RCC 7860 (cell line): ENCODE measurements at places on chromosomes 13 and 19.

DNA sequence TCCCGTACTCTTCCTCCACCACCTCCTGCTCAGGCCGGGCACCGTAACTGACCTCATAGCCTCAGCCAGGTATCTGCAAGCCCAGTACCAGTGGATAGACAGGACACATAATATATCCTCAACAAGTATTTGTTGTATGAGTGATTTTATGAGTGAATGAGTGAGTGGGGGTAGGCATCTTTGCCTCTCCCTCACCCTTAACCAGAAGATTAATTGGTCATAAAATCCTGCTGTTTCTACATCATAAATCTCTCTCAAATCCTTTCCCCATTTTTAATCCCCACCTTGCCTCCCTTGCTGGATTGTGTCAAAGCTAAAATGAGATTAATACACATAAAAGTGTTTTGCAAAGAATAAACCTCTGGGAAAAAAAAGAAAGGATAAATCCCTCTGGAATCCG lies 44.4 kb upstream of the HMGB1 start:
- no peak for DNase-seq

DNA sequence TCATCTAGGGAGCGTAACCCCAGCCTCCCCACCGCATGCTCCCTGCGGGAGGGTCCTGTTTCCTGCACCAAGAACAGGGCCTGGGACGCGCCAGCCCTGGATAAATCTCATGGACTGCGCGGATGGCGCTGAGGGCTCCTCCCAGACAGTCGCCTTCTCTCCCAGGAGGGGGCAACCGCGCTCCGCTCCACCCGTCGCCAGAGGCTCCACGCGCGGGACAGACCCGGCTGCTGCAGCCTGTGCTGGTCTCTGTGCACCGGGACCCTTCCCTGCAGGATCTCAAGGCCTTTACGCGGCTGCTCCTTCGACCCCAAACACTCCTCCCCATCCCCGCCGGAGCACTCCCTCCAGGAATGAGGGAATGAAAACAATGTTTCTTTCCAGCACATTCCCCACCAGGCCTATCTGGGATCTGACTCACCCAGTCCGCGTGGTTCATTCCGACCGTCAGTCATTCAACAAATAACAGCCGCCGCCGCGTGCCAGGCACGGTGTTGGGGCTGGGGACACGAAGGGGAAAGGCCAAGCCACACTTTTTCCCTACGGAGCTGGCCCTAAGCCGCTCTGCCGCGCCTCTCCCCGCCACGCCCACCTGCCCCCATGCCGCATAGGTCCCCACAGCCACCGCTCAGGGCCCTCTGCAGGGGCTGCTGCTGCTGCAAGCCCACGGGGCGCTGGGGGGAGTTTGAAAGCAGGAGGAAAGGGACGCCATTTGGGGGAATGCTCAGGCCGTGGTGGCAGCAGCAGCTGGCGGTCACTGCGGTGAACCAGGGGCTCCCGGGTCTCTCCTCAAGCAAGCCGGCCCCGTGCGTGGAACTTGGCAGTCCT lies 6.0 kb downstream of the PNMA8B start:
- no peak for DNase-seq

DNA sequence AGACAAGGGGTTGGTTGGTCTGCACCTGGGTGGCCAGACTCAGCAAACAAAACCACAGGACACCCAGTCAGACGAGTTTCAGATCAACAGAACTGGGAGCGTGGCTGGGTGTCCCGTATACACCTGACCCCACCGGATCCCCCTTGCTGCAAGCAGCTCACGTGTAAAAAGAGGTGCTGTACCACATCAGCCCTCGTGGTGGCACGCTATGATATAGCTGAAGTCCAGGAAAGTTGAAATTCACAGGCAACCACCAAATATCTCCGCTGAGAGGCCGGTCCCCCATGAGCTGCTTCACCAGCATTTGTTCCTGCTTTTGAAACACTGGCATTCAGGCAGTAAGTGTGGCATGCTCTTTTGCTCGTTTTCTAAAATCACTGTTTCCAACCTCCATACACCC lies 92.3 kb downstream of the TUBA3C start:
- DNase-seq, result no peak

- DNase-seq, result no peak
Observed at GRCh38 chr13:99050983-99051488, 73.2 kb upstream of the DOCK9 start.

DNA sequence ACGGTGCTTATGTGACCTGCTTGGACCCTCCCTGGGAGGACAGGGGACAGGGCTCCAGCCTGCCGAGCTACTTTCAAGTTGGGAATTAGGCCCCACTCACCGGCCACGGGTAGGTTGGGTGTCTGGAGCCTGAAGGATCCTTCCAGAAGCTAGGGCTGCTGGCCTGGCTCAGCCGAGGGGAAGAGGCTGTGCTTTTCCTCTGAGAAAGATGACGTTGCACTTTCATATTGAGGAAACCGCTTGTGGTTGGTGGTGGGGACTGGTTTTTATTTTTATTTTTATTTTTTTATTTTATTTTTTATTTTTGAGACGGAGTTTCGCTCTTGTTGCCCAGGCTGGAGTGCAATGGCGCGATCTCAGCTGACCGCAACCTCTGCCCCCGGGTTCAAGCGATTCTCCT lies at the start of gene TMEM150B:
Gene TMEM150B, minus strand, starts transcription at position 170 of the 400 bp plus-strand sequence. CDS start 4,305 bp downstream, outside the sequence.
- no peak for DNase-seq

DNA sequence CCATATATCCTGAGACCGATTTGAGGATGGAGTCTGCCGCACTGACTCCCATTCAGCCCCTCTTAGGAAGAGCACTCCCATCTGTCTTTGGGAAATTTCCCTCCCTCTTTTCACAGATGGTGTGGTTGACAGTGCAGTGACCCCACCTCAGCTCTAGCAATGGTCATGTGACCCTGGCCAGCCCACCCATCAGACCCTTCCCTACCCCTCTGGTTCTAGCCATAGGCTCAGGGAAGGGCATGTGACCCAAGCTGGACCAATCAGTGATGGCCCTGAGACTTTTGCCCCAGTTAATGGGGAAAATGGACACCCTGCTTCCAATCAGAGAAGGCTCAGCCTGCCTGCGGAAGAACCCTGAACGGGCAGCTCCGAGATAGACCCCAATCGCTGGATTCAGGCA lies 26.3 kb downstream of the IL12RB1 start:
- no peak for DNase-seq

DNA sequence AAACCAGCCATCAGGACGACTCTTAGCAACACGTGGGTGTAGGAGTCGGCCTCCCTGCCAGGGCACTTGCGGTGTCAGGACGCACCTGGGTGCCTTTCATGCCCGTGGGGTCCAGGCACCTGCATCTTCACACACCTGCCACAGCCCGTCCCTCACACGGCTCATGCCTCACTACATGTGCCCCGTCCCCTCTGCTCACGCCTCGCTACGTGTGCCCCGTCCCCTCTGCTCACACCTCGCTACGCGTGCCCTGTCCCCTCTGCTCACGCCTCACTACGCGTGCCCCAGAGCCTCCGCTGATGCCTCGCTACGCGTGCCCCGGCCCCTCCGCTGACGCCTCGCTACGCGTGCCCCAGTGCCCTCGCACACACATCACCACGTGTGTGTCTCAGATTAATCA lies 58.0 kb upstream of the F7 start:
- no peak for DNase-seq

DNA sequence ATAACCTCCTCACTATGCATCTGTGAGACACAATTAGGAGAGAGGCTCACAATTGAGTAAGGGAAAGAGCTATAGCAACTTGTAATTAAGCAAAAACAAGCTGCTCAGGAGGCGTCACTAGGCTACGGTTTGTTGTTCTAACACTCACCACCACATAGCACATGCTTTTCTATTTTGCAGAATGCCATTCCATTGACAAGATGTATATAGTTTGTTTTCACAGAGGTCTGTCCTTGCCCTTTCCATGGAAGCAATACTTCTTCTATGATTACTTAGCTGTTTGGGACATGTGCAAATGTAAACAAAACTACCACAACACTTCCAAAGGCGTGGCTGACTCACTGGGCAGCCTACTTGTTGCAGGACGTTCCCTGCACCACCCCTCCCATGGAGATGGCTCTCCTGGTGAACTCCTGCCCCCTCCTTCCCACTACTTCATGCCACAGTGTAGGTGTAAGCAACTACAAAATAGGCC lies 33.9 kb upstream of the FAM216B start:
- no peak for DNase-seq

GRCh38 chr19:39190768-39191167 lies 6.0 kb upstream of the NCCRP1 start:
- no peak for DNase-seq
